ENCODE measurements at places on chromosomes 13 and 19.

DNA sequence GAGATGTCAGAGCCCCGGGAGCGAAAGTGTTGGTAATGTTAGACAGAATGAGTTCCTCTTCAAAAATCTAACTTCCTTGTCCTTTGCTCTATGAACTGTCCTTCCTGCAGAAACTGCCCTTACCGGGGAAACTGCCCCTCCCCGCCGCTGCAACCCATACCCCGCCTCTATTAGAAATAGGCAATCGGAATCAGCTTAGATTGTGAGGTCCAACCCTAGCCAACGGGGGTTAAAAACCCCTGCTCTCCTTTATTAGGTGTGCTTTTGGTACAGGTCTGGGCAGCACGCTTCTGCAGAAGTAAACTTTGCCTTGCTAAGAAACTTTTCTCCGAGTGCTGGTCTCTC is 11.5 kb upstream of the CAPNS1 start:
- DNase-seq, result no peak

DNA sequence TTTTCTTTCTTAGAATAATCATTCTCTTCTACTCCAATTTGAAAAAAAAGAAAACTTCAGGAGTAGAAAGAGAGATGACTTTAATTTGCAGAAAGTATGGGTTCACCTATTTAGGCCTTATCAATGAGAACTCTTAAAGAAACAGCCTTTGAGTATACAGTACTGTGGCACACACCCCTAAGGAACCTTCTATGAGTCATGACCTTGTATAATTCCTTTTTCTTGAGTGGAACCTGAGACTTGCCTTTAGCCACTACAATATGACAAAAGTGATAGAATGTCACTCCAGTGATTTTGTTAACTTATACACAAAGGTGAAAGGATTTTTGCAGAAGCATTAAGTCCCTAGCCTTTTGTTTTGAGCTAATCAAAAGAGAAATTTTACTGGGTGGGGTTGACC is 58.7 kb downstream of the ITGBL1 start:
- DNase-seq, result no peak

DNA sequence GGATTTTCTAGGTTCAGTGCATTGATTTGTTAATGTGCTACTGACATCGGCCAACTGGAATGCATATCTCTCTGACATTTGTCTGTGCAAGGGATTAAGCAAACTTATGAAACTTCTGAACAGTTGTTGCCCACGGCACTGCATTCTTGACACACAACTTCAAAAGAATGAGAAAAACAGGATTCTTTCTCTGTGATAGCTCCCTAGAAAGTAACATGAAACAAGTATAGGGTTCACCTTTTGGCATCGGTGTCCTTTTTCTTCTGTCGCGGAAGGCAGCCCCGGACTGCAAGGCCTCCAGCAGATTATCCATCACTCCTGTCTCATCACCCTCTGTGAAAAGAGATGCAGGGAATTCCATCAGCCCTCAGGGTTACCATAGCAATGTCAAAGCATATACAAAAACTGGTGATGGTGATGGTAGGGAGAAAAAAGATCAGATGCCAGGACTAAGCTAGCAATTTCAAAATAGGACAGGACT is 389.2 kb downstream of the DIAPH3 start:
- no peak for DNase-seq

- DNase-seq, result no peak
Observed at GRCh38 chr13:75935805-75936204, 299.7 kb downstream of the LMO7 start.

Measured in T-helper 22 cell (primary cell).